ENCODE measurements at places on chromosomes 16 and 17.

GRCh38 chr16:28078261-28078660, 14.7 kb upstream of the GSG1L start:
- no peak for DNase-seq

GRCh38 chr17:42016411-42016831, 818 bp downstream of the DNAJC7 start:
- no peak for DNase-seq

- DNase-seq = no peak
Observed at GRCh38 chr17:49566668-49567071, 9.0 kb upstream of the NXPH3 start.

GRCh38 chr17:78032166-78032565, 73.7 kb downstream of the TNRC6C start:
- no peak for DNase-seq

DNA sequence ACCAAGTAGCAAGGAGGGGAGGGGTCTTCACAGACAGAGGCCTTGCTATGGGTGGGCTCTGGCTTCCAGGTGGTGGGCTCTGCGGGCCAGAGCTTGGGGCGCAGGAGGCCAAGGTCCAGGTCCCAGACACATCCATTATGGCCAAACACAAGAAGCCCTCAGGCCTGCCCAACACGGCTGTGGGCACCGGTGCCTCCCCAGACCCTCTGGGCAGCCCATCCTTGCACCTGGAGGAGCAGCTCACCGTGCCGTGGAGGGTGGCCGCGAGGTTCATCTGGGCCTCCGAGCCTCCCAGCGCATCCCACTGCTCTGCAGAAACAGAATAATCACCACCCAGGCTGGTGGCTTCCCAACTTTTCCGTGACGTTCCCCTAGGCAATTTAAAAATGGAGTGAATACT, 55.9 kb downstream of the TBC1D16 start:
- no peak for DNase-seq

DNA sequence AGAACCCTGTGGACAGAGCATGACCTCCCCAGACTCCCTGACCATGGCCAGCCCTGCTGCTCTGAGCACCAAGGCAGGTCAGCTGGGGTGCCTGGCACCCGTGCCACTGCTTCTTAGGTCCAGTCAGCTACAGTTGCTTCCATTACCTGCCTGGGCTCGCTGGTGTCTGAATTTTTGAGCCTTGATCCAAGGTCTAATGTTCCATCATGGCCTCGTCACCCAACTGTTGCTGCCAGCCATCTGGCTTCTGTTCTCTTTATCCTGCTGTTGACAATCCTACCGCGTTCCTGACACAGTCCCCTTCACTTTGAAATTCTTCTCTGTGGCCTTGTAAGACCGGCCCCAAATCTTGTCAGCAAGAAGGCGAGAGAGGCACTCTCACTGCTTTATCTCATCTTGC, 16.7 kb downstream of the GLYR1 start:
- no peak for DNase-seq

- DNase-seq = no peak
Observed at GRCh38 chr17:16415031-16415924, at the start of gene TRPV2. TSS of gene TRPV2 (plus strand) at chr17:16415571. CDS start at chr17:16417669, 2,098 bp downstream.

GRCh38 chr17:62666061-62666800, 38.8 kb downstream of the MRC2 start:
- DNase-seq = no peak

- no peak for DNase-seq
Observed at GRCh38 chr17:28974451-28974850, 23.1 kb upstream of the PHF12 start.

- no peak for DNase-seq
Observed at GRCh38 chr16:20803192-20803560, 3.1 kb downstream of the ERI2 start.

GRCh38 chr16:15450624-15451023, 16.2 kb downstream of the BMERB1 start:
- no peak for DNase-seq

DNA sequence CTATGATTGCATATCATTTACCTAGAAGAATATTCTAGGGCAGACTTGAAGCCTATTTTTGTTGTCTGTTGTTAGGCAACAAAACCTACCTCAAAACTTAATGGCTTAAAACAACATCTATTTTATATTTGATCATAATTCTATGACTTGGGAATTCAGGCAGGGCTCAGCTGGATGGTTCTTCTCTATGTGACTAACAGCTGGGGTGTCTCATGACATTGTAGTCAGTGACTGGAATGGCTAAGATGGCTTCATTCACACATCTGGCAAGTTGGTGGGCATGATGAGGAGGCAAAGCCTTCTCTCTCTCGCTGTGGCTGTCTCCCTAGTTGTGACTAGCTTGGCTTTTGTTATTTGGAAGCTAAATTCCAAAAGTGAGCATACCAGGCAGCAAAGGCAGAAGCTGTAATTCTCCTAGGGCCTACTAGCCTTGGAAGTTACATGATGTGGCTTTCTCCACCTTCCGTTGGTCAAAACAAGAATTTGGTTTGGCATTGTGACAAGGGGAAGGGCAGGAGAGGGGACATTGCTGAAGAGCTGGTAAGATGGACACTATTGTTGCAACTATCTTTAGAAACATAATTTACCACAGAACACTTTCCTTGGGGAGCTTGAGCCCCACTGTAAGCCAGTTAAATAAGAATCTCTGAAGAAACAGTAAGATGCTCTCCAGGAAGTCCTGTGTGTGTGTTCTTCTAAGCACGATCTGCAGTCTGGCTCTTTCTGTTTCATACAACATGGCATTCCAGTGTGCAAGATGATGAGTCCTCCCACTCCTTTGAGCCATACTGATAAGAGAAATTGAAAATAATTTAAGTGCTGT, 39.4 kb downstream of the ZNRF1 start:
- no peak for DNase-seq

GRCh38 chr16:27781981-27782880, 232.3 kb downstream of the KATNIP start:
- DNase-seq = no peak
